ENCODE measurements at places on chromosomes 4 and X.

GRCh38 chrX:144042271-144042670 is 158.4 kb downstream of the UBE2NL start:
- DNase-seq: no peak

DNA sequence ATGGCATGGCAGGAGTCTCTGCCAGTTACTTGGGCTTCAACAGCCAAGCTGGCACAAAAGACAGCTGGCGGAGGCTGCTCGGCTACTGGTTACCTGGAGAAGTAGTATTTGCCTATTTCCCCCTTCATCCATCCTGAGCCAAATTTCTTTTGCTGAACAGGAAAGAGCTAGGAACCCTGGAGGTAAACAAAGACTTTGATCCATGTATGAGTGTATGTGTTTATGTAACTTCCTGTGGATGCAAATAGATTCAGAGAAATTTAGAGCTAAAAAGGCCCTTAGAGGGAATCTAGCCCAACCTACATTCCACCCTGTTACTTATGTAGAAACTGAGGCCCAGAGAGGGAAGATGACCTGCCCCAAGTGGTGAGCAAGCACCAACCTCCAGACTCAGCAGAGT is 11.2 kb downstream of the AWAT2 start:
- no peak for DNase-seq

DNA sequence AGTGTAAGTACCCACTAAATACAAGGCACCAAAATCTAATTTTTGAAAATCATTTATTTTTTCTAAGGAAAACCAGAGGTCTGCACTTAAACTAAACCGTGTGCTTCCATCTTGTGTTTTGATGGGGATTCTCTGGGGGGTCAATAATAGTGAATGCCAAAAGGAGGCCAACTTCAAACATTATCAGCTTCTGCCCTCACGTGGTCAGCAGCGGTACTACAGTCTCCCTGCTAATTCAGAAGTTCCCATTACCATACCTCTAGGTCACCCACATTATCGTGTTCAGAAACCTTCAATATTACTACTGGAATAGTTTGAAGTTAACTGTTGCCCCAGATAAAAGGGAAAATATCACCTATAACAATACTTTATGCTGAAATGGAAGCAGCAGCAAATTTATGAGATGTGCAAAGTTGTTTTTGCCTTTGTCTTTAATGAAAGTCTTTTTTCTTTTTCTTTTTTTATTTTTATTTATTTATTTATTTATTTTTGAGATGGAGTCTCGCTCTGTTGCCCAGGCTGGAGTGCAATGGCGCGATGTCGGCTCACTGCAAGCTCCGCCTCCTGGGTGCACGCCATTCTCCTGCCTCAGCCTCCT is 17.3 kb downstream of the CTPS2 start:
- DNase-seq: peak; percentile 55

DNA sequence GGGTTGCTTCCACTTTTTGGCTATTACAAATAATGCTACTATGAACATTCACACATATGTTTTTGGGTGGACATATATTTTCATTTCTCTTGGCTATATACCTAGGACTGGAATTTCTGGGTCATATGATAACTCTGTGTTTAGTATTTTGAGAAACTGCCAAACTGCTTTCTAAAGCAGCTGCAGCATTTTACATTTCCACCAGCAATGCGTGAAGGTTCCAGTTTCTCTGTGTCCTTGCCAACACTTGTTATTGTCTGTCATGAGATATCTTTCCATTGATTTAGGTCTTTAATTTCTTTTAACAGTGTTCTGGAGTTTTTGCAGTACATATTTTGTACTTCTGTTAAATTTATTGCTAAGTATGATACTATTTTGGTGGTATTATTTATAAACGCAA is 48.3 kb downstream of the CLCN5 start:
- no peak for DNase-seq

GRCh38 chr4:166996216-166996615 is 238.1 kb downstream of the SPOCK3 start:
- DNase-seq: no peak

DNA sequence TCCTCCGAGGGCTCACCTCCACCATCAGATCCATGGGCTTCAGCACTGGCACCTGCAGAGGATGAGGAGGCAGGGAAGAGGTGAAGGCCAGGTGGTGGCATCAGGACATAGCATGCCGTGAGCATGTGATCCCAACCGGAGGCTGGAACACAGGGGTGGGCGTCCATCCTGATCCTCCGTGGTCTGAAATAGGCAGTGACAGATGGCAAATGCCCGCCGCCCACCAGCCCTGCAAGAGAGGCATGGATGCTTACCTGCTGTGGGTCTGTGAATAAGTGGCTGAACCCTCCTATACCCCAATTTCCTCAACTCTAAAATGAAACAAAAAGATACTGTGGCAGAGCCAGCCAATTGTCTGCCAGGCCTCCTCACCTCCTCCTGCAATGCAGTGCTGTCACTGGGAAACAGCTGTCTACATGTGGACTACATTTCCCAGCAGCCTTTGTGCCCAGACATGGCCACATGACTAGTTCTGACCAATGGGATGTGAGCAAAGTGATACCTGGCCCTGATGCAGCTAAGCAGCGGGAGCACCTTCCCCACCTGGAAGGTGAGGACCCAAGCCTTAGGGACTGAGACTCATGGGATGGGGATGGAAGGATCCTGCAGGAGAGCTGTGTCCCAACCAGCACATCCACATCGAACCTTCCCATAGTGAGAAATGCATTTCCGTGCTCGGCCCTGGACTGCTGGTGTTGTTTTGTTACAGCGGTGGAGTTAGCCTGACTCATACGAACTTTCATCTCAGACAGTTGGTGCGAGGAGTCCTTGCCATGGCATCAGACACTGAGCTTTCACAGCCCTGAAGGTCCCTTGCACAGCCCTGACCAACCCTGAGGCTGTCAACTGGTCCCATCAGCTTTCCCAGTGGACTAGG is 99.5 kb downstream of the PPP2R2C start:
- peak; percentile 19 for DNase-seq

DNA sequence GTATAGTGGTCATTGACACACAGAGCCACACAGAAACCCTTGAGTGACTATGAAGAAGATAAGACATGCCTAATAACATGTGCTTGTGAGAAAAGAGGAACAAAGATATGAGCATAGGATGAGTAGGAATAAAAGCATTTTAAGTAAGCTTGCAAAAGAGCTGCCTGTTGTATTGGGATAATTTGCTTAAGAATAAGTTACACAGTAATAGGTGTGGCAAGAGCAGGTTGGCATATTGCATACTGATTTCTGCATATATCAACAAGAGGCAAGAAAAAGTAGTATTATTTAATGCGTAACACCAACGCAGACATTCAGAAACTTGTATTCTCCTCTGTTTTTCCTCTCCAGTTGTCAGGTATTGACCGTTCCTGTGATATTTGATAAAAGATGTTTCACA is 111.5 kb upstream of the UGT8 start:
- DNase-seq: no peak

DNA sequence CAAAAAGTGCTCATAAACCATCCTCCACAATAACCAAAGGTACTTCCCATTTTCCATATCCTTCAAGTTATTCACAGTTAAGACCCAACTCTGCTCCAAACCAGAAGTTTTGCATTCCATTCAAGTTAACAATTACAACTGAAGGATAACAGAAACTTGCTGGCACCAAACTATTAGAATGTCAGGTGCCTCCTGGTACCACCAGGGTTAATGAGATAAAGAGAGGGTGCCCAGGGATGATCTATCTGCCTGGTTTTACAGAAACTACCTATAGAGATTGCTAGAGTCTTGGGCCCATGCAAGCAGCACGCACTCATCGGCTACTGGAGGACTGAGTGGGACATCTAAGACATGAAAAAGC is 114.6 kb downstream of the RBM47 start:
- no peak for DNase-seq

DNA sequence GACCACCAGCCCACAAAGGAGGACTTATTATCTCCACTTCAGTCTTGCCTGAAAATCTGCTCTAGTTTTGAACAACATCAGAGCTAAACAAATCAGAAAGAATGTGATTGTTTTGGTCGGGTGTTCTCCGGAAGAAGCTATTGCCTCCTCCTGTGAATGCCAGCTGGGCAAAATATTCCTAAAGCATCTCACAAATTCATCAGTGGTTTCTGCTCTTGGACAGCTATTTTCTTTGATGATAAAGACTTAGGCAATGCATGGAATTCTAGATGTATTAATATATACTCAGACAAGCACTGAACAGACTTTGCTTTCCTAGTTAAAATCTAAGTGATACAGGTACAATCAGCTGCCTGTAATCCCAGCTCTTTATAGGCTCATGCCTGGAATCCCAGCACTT is 71.8 kb downstream of the ASMT start:
- no peak for DNase-seq

GRCh38 chrX:71171110-71171801 is 26.6 kb downstream of the NLGN3 start:
- DNase-seq: no peak

DNA sequence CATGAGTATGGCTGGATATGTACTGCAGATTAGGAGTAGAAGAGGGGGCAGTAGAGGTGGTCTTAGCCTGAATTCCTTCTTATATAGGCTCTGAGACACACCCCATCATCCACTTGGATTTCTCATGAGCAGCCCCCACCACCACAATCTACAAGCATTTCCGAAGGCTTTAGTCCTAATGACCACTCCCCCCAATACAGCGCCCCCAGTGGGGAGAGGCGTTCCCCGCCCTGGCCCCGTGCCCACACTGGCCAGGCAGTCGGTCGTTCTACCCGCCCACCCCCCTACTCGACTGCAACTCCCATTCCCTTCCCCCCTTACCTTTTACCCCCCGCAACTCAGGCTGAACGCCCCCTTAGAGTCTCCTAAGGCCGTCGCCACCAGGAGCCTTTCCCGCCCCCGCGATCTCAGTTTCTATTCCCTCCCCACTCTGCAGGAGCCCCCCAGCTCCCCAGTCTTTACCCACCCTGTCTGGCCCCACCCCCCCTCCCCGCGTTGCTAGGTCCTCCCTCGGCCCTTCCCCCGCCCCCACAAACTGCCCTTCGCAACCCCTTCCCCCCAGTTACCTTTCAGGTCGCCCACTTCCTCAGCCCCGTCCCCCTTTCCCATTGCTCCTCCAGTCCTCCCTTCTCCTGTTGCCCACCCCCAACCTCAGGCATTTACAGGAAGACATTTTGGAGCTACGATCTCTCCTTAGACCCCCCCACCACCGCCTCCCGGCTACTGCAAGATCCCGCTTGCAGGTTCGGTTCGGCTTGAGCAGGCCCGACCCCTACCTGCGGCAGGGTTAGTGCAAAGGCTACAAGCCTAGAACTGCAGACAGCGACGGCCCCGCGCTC is 468 bp downstream of the ZMYM3 start:
- DNase-seq: peak; percentile 67

DNA sequence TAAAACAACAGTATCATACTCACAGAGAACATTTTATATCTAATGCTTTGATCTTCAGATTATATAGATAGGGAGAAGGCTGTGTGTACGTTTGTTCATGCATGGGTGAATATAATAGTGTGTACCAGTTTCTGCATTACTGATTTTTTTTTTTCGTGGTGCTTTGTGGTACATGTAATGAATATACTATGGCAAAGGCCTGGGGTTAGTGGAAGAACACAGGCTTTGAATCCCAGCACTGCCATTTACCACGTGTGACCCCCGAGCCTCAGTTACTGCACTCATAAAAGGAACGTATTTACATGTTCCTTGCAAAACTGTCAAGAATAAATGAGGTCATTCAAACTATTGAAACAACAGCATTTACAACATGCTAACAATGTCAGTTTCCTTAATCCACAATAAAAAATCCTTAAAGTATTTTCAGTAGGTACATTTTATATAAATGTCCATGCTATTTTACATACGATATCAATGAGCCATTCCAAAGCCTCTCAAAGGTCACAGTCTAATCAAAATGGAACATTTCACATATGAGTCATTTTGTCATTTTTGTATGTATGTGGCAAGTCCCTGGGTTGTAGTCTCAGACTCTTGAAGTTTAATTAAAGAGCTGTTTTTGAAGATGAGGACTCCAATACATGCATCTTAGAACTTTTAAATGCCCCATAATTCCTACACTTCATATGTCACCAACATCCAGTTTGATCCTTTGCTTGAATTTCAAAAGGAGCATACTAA is 242.8 kb downstream of the PPP3CA start:
- DNase-seq: no peak

GRCh38 chrX:153435845-153436244 is 10.0 kb downstream of the TREX2 start:
- DNase-seq: no peak

DNA sequence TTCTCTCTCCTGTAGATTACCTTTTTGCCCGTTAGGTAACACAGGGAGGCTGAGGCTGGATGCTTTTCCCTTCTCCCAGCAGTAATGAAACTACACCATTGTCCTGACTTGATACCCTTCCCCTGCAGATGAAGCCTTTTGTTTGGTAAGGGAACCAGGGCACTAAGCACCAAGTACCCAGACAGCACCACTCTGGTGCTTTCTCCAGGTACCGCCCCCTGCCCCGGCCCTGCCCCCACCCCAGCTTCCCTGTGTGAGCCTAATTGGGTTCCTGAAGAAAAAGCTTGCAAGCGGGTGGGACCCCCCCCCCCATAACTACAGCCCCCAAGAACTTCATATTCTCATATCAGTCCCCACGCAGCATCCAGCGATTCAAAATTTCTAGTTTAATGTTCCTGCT is 79.8 kb downstream of the JADE3 start:
- no peak for DNase-seq

DNA sequence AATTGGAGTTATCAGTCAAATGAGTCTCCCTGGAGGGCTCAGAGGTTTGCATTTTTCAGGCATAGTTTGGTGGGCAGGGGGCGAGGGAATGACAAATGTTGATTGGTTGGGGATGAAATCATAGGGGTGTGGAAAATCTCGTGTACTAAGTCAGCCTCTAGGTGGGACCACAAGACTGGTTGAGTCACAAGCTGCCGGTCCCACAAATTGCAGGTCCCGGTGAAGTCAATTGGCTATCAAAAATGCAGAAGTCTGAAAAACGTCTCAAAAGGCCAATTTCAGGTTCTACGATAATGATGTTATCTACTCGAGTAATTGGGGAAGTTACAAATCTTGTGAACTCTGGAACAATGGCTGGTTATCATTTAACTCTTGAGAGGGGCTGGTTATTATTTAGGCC is 98.8 kb upstream of the DHX15 start:
- DNase-seq: no peak

GRCh38 chrX:84175958-84176357 is 12.0 kb downstream of the RPS6KA6 start:
- DNase-seq: no peak

DNA sequence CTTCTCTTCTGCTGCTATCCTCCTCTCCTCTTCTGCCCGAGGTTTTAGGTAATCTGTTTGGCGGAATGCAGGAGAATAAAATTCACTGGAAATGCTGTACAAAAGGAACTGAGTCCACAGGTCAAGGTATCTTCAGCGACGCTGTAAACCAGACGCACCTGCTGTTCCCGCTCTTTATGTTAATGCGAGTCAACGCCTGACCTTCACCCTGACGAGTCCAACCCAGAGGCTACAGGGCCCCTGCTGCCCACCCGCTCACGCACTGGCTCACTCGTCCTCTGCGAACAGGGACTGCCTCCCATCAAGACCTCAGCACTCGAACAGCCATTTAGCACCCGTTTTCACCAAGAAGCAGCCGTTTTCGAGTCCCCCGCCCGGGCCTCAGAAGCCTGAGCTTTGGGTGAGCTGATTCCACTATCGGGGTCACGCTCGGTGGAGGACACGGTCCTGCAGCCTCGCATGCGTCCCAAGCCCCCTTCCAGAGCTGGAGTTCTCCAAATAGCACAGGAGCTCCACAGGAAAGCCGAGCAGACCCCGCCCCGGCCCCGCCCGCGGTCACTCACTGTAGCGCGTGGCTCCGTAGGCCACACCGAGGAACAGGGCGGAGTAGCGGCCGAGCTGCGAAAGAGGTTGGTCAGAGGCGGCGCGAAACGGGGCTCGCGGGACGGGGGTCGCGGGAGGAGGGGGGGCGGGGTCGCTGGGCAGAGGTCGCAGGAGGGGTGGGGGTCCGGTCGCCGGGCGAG is 556 bp downstream of the ATP5ME start:
- no peak for DNase-seq

GRCh38 chr4:184011826-184012380 is 106.8 kb downstream of the STOX2 start:
- no peak for DNase-seq
